Stimulated activated CD8-positive, alpha-beta memory T cell treated with anti-CD3 and anti-CD28 coated beads, Interleukin-4, amount 100 ng/mL, for 4 hours (primary cell): ENCODE measurements at places on chromosomes 11 and 22.

GRCh38 chr11:46902694-46903093, 15.7 kb downstream of the LRP4 start:
- no peak for DNase-seq

GRCh38 chr11:6474413-6474792, 662 bp upstream of the TRIM3 start:
- DNase-seq: no peak

GRCh38 chr11:111329306-111330204, 31.2 kb downstream of the POU2AF3 start:
- no peak for DNase-seq

DNA sequence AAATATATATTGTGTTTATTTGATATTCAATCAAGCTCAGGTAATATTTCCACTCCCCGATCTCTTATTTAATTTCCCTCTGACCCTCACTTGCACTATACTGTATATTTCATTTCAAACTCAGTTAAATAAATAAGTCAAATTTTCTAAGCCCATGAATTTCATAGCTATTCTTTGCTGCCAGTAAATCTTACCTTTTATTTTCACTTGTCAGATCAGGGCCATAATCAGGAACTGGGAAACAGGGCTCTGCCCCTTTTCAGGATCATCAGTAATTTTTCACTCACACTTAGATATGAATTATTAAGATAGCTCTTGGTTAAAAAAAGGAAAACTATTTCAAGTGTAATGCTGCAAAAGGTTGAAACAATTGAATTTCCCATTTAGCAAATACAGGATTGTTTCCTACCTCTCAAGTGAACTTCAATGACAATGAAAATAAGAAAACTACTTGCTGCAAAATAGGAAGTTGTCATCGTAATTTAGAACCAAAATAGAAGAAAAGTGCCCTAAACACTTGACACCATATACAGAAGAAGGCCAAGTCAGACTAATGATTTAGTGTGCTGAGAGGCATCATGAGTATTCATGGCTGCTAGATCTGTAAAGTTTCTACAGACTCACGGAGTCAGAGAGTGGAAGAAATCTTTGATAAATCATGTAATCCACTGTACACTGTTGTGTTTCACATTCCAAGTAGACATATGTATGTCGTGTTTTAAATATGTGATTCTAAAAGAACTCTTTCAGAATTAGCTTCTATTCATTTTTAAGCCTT, 316.8 kb upstream of the CNTN5 start:
- DNase-seq: no peak

- DNase-seq: no peak
Measured at GRCh38 chr11:69366591-69366990, 72.6 kb downstream of the MYEOV start.

GRCh38 chr11:119181677-119182412, 3.4 kb upstream of the NHERF4 start:
- no peak for DNase-seq

DNA sequence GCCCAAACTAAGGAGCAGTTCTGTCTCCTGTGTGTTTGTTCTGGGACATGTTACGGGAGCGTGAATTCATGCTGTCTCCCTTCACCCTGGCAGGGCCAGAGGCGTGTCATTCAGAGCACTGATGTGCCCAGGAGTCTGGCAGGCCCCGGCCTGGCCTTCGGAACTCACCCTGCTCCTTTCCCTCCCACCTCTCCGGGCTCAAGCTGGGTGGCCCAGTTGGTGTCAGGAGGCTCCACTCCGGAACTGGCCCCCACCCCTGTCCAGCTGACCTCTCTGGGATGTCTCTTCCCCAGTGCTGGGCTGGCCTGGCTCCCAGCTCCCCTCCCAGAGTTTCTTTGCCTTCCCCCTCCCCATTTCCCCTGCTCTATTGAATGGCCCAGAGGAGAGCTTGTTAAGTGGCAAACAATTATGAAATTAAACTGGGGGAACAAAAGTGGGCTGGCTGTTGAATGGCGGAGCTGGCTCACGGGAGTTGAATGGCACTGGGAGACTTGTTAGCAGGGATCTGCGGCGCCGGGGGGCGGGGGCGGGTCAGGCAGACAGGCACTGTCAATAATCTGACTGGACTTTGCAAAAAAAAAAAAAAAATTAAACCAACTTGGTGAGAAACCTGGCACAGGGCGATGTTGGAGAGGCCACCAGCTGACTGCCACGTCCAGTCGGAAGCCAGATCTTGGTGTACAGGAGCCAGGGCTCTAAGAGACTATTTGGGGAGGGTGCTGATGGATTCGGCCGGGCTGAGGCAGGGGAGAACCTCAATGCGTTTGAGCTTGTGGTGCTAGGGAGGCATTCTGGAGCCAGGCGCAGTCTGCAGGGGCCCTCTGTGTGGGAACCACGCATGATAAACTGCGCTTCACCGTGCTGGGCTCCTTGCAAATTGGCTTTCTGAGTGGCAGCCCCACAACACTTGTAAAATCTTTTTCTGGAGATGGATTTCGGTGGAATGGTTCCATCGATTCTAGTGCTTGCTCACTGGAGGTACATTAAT, 1.3 kb downstream of the MPPED1 start:
- no peak for DNase-seq

DNA sequence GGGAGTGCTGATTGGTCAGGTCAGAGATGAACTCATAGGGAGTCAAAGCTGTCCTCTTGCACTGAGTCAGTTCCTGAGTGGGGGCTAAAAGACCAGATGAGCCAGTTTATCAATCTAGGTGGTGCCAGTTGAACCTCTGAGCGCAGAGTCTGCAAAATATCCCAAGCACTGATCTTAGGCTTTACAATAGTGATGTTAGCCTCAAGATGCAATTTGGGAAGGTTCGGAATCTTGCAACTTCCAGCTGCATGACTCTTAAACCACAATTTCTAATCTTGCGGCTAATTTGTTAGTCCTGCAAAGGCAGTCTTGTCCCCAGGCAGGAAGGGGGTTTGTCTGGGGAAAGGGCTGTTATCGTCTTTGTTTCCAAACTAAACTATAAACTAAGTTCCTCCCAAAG, 92.3 kb upstream of the PARVA start:
- DNase-seq: no peak

DNA sequence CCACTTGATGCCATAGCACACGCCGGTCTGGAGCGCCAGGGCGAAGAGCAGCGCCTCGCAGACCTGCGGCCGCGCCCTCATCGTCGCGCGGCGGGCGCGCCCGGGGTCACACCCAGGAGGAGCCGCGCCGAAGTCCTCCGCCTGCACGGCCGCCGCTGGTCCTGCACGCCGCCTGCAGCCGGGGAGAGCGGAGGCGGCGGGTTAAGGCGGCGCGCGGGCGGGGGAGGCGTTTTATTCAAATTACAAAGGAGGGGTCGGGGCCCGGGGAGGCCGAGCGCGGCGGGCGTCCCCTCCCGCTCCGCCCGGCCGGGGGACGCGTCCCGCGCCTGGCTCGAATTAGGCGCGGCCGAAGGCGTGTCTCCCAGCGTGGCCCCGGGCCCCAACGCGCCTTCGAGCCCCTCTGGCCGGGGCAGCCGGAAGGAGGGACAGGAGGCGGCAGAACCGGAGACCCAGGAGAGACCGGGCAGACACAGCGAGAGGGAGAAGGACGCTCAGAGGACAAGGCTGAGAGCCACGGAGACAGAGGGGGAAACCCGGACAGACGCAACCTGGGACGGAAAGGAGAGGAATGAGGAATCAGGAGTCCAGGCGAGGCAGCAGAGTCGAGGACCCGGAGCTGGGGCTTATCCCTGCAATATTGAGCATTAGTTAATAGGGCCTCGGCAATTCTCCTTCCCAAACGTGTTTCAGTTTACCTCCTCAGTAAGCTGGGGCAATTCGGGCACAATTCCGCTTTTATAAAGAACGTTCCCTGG, at the start of gene WNT11:
TSS of gene WNT11 (minus strand) at position 176 of the 755 bp plus-strand sequence. CDS start at position 81, 95 bp downstream.
- DNase-seq: no peak

- no peak for DNase-seq
Measured at GRCh38 chr11:120061036-120061760, 76.7 kb downstream of the TRIM29 start.
